ENCODE measurements at places on chromosomes 1 and 21.

- DNase-seq = no peak
These were observed 185.0 kb downstream of the RGS7 start for GRCh38 chr1:241171991-241172390.

- DNase-seq = peak; percentile 63
These were observed at the start of gene TRIM17 for GRCh38 chr1:228416217-228416933. Gene TRIM17 (minus strand): TSS chr1:228416861. CDS start chr1:228415072, 1,789 bp downstream.

DNA sequence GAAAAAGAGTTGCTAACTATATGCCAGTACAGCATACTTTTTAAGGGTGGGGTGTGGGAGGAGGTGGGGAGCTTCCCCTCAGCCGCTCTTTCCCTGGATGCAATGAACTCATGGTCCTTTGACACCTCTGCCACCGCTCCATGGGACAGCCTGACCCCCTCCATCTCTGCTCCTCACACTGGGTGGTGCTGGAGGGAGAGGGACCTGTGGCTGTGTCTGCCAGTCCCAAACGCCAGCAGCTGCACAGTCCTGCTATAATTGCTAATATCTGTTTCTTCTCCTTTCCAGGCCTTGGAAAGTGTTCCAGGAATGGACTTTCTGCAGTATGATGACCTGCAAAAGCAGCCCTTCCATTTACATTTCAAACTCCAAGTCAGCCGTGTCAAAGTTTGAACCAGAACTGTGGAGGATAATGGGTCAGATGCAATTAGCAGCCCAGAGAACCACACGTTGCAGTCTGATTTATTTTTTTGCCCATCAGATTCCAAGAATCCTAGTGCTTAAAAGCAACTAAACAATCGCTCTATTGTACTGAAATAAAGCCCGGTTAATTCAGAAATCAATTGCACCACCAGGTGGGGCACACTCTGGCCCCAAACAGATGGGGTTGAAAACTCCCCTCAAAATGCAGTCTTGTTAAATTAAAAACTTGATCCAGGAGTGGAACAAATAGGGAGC, 160.7 kb upstream of the LMO4 start:
- peak; percentile 54 for DNase-seq

- no peak for DNase-seq
These were observed 4.6 kb downstream of the ALX3 start for GRCh38 chr1:110065841-110066240.

GRCh38 chr21:33374450-33375096, 28.6 kb upstream of the IFNGR2 start:
- DNase-seq = no peak

- no peak for DNase-seq
These were observed 36.6 kb downstream of the KIAA0040 start for GRCh38 chr1:175155936-175156335.

GRCh38 chr1:162070094-162070748, 730 bp downstream of the NOS1AP start:
- peak; percentile 56 for DNase-seq

GRCh38 chr1:155487541-155487940, 75.1 kb downstream of the ASH1L start:
- no peak for DNase-seq

- DNase-seq = no peak
These were observed 168.8 kb downstream of the ZSCAN20 start for GRCh38 chr1:33641104-33641830.

GRCh38 chr1:239367196-239367810, 19.1 kb upstream of the CHRM3 start:
- no peak for DNase-seq

GRCh38 chr1:235758931-235759330, 107.8 kb downstream of the LYST start:
- DNase-seq = no peak

Measured in right forelimb (tissue), 1 donor.